ENCODE measurements at places on chromosomes 16 and 17. TPM values are rescaled to one million over a fixed set of nuclear protein-coding genes. Genes with fewer than 3 reads are reported as not detected.

- H3K27me3 ChIP-seq = no peaks in the 10 kb centered on the region
- H3K36me3 ChIP-seq = peaks cover 6% of the 10 kb centered on the region
- peak within 1 kb of the TSS; percentile 88 for H3K4me3 ChIP-seq
- peaks cover 20% of the 10 kb centered on the region for H3K4me1 ChIP-seq
These were observed at the start of gene C17orf75 for GRCh38 chr17:32341857-32342602. TSS of gene C17orf75 (minus strand) at chr17:32342173. CDS start at chr17:32342139, 34 bp downstream.

Gene UNC13D
- 13.5 TPM for total RNA-seq

Gene RFFL
- 30.9 TPM for total RNA-seq

DNA sequence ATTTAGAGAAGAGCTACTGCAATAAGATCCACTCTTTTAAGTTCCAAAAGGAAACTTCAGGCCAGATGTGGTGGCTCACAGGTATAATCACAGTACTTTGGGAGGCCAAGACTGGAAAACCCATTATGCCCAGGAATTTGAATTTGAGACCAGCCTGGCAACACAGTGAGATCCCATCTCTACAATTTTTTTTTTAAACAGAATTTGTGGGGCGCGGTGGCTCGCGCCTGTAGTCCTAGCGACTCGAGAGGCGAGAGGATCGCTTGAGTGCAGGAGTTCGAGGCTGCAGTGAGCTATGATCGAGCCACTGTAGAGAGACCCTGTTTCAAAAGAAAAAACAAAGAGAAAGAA, 793 bp downstream of the COG7 start:
- peak overlapping the region; percentile 94 for H3K4me3 ChIP-seq
- no peaks in the 10 kb centered on the region for H3K36me3 ChIP-seq
- H3K27me3 ChIP-seq = no peaks in the 10 kb centered on the region
- H3K27ac ChIP-seq = no peak overlapping the region
- peaks cover 11% of the 10 kb centered on the region for H3K4me1 ChIP-seq

DNA sequence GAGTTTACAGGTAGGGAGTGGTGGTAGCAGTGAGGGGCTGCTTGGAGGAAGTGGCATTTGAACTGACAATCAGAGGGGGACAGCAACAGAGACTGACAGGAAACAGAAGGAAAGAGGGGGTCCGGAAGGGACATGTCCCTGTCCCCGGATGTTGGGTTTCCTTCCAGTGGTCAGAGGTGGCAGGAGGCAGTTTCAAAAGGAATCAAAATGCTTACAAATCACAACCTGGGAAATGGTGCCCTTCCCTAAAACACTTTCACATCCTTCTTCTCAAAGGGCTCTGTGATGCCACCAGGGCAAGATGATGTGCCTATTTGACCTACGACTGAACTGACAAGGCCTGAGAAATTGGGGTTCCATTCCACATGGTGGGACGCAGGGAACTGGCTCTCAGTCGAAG, 19.7 kb downstream of the ADGRG1 start:
- no peak overlapping the region for H3K4me3 ChIP-seq
- no peaks in the 10 kb centered on the region for H3K36me3 ChIP-seq
- H3K27ac ChIP-seq = no peak overlapping the region
- no peaks in the 10 kb centered on the region for H3K27me3 ChIP-seq

Gene DHRS13
- 3.7 TPM for total RNA-seq

Gene KRTAP3-2
- total RNA-seq = not detected

DNA sequence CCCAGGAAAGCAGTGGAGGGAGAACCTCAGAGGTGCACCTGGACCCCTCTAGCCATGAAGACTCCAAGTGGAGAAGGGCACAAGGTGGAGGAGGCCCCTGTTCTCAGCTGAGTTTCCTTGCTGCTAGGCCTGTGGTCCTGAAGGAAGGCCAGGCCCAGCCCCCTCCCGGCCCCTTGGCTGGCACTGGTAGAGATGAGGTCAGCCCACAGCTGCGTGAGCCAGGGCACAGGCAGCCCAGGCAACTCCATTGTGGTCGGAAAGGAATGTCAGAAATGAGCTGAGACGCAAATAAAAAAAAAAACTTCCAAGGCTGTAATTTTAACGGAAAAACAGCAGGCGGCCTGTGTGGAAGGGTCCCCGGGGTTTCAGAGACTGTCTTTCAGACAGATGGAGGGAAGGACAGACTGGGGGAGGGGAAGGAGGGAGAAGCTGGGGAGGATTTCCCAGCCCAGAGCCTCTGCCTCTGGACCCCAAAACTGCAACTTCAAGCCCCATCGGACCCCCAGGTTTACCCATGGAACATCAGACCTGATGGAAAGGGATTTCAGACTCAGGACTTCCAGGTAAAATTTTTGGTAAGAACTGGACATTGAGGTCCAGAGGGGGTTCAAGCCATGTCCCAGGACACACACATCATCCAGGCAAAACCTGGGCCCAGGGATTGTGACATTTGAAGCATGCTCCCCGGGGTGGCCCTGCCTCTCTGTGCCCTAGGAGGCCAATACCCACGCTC, 25.6 kb upstream of the MRPS23 start:
- no peaks in the 10 kb centered on the region for H3K27me3 ChIP-seq
- H3K36me3 ChIP-seq = peaks cover 10% of the 10 kb centered on the region
- peak overlapping the region; percentile 91 for H3K27ac ChIP-seq
- H3K4me3 ChIP-seq = peak overlapping the region; percentile 59
- DNase-seq = peak; percentile 68

GRCh38 chr17:62630365-62631085, 3.1 kb downstream of the MRC2 start:
- peak overlapping the region; percentile 97 for H3K4me3 ChIP-seq
- no peaks in the 10 kb centered on the region for H3K27me3 ChIP-seq
- H3K4me1 ChIP-seq = peaks cover 67% of the 10 kb centered on the region
- DNase-seq = no peak
- peak overlapping the region; percentile 99 for H3K27ac ChIP-seq
- peaks cover 3% of the 10 kb centered on the region for H3K36me3 ChIP-seq

DNA sequence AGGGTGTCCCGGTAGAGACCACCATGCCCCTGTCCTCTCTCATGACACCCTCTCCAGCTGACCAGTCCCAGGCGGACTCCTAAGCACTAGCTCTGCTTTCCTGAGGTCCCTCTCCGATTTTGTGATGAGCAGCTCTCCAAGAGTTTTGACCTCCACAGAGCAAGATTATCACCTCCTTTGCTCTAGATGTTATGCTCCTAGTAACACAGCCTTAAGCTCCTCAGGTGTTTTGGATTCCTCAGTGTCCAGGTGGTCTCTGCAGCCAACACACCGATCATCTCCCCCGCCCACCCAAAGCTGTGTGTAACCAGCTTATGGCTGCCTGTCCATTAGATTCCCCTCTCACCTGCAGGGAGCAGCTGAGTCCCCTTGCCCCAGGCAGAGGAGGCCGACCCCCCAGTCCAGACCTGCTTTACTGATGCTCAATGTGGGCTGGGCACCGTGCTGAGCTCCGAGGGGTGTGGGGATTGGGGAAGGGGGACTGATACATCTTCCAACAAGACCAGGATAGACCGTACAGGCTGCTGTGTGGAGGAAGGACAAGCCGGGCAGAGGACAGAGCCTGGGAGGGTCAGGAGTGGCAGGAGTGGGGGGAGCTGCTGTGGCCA, 2.3 kb downstream of the TRPV3 start:
- H3K36me3 ChIP-seq = no peaks in the 10 kb centered on the region
- H3K27ac ChIP-seq = no peak overlapping the region
- DNase-seq = no peak
- no peak overlapping the region for H3K4me3 ChIP-seq
- no peaks in the 10 kb centered on the region for H3K27me3 ChIP-seq
